Stimulated activated CD4-positive, alpha-beta T cell treated with anti-CD3 and anti-CD28 coated beads, Interleukin-2, amount 100 ng/mL, for 48 hours (primary cell): ENCODE measurements at places on chromosomes 7 and 10.

DNA sequence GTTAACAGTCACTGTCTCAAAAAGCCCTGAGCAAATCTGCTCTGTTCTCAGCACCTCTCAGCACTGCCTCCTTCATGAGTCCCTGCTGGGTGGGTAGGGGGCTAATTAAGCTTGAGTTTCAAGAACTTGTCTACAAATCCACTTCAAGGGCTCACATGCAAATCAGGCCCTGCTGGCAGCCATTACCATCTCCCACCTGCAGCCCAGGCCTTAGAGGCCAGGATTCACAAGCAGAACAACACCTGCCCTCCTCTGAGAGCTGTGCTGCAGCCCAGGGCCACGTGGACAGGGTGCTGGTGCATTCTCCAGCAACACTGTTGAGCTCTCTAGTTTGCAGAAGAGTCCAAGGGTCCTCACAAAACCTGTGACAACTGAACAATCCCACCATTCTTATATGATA is 119.2 kb downstream of the DPP6 start:
- no peak for DNase-seq

DNA sequence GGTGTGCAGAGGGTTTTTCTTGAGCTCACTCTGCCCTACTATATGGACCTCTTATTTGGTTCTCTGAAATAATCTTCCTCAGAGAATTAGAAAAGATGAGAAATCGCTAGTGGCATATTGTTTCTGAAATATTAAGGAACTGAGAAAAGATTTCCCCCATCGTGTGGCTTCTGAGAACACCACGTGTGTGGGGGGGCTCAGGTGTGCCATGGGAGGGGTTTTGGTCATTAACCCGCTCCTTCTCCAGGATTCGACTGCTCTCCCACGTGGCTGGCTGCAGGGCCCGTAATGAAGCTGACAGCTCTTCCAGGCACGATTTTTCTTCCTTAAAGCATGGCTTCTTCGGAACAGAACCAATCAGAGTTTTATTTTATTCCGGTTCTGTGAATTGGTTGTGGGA is 67.7 kb downstream of the XRCC2 start:
- no peak for DNase-seq

DNA sequence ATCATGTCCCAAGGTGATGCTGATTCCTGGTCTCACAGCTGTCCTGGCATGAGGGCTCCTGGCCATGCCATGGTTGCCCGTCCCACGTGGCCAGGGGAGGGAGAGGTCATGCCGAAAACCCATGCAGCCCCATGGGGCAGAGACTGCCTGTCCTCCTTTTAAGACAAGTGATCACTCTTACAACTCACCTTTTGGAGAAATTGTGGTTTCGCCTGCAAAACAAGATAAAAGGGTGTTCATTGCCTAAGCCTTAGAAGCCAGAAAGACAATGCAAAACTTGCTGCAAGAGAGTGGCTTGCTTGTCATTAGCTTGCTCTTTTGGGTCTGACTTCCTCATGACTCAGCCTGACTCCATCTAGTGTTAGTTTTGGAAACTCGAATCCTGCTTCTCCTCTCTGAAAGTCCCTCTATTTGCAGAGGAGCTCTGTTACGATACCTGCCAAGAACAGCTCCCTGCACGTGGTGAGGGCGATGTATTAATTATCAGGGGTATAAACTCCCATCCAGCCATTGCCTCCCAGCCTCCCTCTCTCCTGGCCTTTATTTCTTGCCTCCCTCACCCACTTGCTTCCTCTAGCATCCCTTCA is 26.7 kb downstream of the TMEM273 start:
- no peak for DNase-seq

DNA sequence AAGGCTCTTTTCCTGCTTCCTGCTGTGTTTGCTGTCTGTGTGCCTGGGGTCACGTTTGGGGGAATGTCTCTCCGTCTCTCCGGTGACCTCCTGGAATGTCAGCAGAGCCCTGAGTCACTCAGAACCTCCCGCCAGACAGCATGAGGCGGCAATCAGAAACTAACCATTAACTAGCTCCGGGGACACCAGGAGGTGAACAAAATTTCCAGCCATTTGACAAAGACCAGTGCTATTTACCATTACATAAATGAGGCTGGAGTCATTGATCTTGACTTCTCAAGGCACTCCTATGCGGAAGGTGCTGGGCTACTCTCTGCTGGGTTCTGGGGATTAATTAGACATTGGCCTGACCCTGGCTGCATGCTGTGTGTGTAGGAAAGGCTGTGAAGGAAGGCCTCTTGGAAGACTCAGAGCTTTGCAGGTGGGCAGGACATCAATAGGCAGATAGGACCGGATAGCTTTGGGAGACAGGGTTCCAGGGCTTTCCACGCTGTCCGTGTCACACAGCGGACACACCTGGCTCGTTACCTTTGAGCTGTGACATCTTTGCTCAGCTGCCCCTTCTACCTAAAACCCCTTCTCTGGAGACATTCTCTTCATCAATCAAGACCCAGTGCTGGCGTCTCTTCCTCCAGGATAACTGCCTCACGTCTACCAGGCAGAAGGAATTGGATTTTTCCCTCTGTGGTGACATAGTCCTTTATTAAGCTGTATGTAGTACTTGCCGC is 77.0 kb downstream of the PFKFB3 start:
- no peak for DNase-seq

DNA sequence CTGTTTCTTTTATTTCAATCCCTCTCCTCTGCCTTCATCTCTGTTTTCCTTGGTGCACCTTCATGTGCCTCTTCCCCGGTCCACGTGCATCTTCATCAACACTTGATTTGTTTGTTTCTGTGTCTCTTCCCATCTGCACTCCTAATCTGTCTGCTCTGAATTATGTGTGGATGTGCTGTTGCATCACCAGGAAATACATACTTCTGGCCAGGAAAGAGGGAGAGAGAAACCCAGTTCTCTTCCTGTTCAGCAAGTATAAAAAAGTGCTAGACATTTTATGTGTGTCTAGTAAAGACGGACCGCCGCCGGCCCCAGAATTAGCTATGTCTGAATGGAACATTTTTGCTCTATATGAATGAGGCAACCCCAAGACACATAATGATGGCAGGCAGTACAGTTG is 93.8 kb downstream of the CALD1 start:
- no peak for DNase-seq

- DNase-seq: no peak
Measured at GRCh38 chr10:11197266-11197712, 179.6 kb downstream of the CELF2 start.

DNA sequence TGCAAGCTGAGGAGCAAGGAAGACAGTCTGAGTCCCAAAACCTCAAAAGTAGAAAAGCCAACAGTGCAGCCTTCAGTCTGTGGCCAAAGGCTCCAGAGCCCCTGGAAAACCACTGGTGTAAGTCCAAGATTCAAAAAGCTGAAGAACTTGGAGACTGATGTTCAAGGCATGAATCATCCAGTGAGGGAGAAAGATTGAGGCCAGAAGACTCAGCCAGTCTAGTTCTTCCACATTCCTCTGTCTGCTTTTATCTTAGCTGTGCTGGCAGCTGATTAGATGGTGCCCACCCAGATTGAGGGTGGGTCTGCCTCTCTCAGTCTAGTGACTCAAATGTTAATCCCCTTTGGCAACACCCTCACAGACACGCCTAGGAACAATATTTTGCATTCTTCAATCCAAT is 20.1 kb upstream of the MDFIC start:
- no peak for DNase-seq

DNA sequence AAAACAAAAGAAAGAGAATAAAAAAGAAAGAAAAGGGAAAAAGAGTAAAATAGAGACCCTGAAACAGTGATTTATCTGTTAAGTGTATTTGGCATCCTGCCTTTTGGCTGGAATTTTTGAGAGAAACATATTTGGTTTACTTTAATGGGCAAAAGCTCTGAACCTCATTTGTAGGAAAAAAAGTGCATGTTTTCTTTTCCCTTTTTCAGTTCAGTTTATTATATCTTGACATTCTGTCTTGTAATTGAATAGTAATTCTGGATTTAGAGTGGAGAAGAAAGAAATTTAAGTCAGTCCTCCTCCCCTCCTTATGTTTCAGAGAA is 69.5 kb downstream of the ARID5B start:
- DNase-seq: no peak

- no peak for DNase-seq
Measured at GRCh38 chr10:12975266-12975665, 26.2 kb downstream of the CCDC3 start.

DNA sequence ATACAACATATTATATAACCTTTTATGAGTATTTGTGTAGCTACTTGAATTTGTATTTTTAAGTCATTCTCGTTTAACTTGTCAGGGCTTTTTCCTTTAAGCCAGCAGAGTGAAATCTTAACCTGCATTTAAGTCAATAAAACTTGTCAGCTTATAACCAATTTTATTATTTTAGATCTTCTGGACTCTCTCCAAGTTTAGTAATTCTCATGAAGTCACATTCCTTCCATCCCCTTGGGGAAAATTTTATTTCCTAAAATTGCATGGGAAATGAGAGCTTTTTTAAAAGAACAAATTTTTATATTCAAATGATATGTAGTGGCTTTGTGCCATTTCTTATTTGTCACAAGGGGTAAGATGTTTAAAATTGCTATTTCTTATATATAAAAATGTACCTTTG is 74.0 kb downstream of the SEPTIN7 start:
- DNase-seq: no peak

DNA sequence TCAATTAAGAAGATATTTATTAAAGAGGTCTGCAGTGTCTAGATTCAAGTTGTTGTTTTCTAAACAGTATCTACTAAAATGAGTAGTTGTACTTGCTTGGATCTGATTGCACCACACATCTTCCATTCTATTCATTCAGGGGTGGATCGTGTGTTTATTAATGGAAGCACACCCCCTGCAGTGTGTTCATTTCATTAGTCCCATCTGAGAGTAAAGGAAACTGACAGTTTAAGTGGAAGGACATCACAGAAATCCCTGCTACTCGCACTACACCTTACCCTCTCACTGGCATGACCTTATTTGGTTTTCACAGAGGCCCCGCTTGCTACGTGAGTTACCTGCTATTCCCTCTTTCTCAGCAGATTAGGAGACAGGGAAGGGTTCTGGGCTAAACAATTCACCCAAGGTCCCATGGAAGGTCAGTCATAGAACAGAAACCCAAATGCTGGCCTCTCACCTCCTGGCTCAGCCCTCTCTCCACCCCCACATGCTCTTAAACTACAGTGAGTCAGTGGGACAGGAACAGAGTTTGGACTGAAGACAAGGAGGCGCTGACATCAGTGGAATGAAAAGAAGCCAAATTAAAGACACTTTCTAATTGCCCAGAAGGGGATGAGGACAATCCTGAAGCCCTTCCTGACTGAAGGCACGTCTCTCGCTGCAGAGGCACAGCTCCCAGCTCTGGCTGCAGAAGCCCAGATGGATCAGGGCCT is 369.2 kb upstream of the NRP1 start:
- no peak for DNase-seq

- DNase-seq: no peak
Measured at GRCh38 chr7:7773334-7774309, 55.2 kb upstream of the RPA3 start.

DNA sequence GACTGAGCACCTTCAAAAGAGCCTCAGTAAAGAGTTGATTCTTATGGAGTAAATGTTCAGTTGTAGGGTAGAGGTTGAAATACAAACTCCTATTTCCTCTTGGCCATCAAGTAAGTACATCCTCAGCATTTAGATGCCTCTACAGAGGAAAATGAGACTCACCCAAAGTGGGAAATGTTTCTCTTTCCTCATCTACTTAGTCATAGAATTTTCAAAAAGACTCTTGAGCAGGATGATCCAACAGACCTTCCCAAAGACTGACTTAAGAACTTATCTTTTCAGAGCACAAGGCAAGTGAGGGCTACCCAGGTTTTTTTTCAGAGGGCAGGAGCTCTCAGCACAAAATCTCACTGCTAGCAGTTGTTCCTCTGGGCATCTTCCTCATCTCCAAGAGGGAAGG is 449.1 kb downstream of the KCNMA1 start:
- no peak for DNase-seq
